ENCODE measurements at places on chromosomes 1 and 21.

DNA sequence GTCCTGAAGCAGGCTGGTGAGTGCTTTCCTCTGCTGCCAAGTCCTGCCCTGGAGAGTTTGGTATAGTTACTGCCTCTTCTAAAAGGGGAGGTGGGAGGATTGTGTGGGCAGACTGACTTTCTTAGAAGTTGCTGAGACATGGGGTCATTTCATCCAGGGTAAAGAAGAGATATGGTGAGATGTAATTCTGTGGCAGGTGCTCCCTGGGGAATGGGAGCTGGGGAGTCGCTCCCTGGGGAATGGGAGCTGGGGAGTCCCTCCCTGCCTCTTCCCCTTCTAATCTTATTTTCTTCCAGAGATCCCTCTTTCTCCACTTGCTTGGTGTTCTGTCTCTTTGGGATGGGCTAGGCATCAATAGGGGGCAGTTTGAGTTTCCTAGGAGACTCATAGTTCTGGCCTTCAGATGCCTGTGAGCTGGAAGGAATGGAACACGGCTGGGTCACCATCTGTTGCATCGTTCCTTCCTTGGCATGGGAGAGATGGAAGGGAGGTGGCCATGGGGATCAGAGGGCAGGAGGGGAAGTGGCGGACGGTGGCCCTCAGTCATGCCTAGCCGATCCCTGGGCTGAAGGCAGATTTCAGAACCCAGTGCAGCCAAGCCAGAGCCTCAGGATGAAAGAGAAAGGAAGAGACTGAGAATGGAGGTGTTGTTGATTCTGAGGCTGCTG is 59.0 kb downstream of the NFASC start:
- no peak for DNase-seq

DNA sequence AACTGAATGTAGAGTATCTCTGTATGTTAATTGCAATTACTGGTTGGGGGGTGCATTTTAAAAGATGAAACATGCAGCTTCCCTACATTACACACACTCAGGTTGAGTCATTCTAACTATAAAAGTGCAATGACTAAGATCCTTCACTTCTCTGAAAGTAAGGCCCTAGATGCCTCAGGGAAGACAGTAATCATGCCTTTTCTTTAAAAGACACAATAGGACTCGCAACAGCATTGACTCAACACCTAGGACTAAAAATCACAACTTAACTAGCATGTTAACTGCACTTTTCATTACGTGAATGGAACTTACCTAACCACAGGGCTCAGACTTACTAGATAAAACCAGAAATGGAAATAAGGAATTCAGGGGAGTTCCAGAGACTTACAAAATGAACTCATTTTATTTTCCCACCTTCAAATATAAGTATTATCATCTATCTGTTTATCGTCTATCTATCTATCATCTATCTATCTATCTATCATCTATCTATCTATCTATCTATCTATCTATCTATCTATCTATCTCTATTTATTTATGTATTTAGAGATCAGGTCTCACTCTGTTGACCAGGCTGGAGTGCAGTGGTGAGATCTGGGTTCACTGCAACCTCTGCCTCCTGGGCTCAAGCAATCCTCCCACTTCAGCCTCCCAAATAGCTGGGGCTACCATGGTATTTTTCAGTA is 47.8 kb downstream of the CHML start:
- DNase-seq, result no peak

- no peak for DNase-seq
These were observed 3.6 kb downstream of the TPRG1L start for GRCh38 chr1:3628445-3628844.

- DNase-seq, result no peak
These were observed 15.1 kb downstream of the MORN1 start for GRCh38 chr1:2376261-2376741.

DNA sequence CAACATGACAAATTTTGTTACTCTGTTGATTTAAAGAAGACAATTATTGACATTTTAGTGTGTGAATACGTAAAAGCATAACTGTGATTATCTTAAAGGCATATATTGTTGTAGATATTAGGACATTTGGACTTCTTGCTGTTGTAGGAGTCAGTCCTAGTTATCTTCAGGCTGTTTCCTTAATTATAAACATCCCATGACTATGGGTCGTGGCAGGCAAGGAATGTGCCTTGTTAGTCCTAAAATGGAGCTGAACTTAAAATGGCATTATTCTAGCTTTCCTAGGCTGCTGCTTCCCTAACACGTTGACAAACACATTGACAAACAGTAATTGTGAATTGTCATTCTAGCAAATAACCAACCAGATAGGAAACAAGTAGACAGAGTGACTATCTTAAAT is 4.4 kb upstream of the MPZL1 start:
- DNase-seq, result no peak

DNA sequence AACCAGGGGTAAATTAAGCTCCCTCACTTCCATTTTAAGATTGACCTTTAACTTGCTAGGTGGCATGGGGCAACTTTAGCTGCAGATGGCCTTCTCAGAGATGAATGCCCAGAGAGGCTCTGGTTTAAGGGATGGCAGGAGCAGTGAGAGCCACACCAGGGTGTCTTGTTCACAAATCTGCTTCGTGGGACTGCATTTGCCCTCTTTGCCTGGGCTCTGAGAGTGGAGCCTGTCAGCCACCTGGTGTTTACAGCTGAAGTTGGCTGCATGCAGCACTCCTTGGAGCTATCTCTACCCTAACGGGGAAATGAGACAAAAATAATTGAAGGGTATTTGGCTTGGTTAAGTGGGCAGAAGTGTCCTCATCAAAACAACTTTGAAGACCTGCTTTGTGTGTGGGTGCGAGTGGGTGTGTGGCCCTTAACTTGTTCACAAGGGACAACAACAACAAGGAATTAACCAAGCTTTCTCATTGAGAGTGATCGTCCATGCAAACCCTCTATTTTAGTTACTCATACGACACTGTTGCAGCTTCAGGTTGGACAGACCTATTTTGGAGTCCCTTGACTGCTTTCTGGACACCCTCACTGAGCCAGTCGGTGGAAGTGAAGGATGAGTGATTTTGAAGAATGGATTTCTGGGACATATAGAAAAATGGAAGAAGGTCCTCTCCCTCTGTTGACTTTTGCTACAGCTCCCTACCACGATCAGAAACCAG is 29.8 kb downstream of the PGM1 start:
- no peak for DNase-seq

GRCh38 chr1:172883387-172883791 is 167.4 kb downstream of the TNFSF18 start:
- DNase-seq, result no peak

GRCh38 chr1:104132382-104132973 is 382.8 kb downstream of the AMY1C start:
- peak; percentile 7 for DNase-seq

DNA sequence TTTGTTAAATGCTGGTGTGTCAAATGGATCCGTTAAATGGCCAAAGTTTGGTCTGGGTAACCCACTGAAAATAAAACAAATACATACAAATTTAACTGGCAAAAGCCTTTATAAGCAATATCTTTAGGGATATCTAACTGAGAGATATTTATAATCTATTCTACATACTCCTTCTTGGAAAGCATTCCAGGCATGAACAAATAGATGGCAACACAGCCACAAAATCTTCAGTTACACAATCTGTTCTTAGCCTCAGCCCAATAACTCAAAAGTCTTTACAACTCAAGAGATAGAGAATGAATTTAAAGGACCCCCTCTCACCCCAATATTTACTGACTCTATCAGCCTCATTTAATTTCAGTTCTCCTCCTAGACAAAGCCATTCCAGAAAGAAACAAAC is 58.7 kb downstream of the NRDC start:
- DNase-seq, result no peak

DNA sequence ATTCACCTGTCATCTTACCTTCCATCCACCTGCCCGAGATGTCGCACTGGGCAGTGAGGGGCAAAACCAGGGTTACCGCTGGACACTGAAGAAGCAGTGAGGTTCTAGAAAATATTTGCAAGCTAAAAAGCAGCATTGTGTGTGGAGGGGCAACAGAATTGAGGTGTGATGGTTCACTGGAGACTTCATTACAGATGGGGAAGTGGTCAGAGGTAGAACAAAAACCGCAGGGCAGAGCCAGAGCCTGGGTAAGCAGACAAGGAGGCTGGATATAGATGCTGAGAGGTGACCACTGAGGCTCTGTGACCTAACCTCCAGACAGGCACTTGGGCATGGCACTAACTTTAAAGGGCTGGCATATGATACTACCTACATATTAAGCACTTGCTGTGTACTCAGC is 363.9 kb upstream of the PROX1 start:
- no peak for DNase-seq

DNA sequence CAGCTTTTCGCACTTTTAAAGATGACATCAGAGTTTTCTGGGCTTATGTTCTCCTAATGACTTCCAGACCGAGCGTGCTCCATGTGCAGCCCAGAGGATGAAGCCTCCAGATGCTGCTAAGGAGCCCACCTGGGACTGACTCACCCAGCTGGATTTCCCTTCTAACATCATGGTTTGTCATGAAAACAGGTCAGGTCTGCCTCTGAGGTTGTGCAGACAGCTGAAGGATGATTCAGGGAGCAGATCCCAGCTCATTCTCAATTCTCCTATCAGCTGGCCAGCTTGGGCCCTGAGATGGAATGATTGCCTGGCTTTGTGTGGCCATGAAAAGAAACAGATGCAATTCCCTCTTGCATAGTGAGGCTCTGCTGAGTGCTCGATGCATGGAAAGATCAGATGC is 123.9 kb upstream of the DUSP10 start:
- DNase-seq, result no peak

DNA sequence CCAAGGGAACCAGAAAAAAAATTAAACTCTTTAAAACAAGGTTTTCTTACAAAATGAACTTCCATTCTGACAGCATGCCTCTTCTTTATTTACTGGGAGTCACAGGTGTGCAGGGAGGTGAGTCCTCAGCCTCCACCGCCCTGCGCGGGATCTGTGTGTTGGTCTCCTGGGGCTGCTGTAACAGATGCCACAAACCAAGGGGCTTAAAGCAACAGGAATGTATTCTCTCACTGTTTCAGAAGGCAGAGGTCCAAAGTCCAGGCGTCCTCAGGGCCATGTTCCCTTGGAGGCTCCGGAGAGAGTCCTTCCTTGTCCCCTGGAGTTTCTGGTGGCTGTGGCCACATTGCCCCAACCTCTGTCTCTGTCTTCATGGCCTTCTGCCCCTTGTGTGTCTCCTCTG is 123.6 kb upstream of the C1orf174 start:
- no peak for DNase-seq

GRCh38 chr1:88488237-88488636 is 195.8 kb upstream of the PKN2 start:
- no peak for DNase-seq

GRCh38 chr21:39519835-39520234 is 68.1 kb downstream of the SH3BGR start:
- DNase-seq, result no peak

GRCh38 chr1:5484451-5485165 is 507.6 kb downstream of the NPHP4 start:
- DNase-seq, result no peak

DNA sequence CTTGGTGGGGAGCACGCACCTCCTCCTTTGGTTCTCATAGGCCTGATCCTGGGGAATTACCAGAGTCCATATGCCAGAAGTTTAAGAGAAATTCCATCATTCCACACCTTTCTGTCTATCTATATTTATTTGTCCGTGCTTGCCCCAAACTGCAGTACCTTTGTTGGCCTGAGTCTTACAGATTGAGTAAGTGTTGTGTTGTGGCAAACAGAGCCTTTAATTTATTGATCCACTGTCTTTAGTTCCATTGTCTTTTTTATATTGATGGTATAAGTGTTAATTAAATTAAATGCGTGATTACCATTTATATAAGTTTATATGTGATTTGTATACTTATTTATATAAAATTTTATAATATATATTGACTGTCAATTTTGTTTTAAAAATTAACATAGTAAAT is 4.9 kb downstream of the SH3BGR start:
- DNase-seq, result peak; percentile 26

All from H7 (cell line).